NCI-H146 (cell line): ENCODE measurements at places on chromosomes 13 and 19.

DNA sequence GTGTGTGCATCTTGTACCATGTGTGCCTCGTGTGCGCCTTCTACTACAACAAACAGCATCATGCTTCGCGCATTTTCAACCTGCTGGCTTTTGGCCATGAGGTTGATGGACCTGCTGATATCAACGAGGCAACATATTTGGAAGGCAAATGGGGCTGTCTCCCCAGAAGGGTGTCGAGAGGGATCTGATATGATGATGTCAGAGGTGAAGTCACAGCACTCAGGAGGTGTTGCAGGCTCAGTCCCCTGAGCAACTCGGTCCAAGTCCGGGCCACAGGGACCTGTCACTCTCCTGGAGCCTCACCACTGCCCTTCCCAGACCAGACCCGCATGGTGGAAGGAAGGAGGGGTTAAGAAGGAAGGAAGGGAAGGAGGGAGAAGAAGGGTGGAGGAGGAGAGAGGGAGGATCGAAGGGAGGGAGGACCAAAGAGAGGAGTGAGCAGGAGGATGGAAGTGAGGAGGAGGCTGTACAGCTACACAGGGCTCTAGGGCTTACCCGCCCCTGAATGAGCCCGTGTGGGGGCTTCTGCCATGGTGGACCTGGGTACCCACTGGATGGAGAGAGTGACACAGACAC lies 6.7 kb upstream of the C13orf46 start:
- DNase-seq: no peak

- DNase-seq: no peak
These were observed 10.7 kb downstream of the KPNA3 start for GRCh38 chr13:49781806-49782205.

GRCh38 chr13:113202912-113203311 lies 5.6 kb downstream of the PCID2 start:
- no peak for DNase-seq

DNA sequence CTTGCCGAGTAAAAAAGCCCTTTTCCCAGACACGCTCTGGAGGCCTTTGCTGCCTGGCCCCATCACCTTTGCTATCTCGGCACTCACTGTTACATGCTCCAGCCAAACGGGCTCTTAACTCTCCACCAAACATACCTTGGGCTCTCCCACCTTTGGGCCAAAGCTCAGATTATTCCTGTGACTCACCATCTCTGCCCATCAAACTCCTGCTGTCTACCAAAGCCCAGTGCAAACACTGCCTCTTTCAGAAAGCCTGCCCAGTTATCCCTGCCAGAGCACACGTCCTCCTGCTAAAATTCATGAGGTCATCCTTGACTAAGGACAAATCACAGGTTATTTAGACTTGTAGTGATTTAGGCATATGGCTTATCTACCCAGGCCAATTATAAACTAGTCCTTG lies 48.1 kb upstream of the SERPINE3 start:
- DNase-seq: peak; percentile 13

- no peak for DNase-seq
These were observed 98.8 kb downstream of the CRYL1 start for GRCh38 chr13:20426766-20427448.
